ENCODE measurements at places on chromosomes 11 and 22. TPM values are rescaled to one million over a fixed set of nuclear protein-coding genes. Genes with fewer than 3 reads are reported as not detected.

The ABCG4 gene
- under 0.01 TPM for total RNA-seq

The RIMBP3B gene
- 1.6 TPM for total RNA-seq

The RBM4 gene
- total RNA-seq, result 104 TPM

The SAA1 gene
- not detected for total RNA-seq

The MYBPC3 gene
- 0.27 TPM for total RNA-seq

The PHOX2A gene
- not detected for total RNA-seq

The CLCF1 gene
- 0.81 TPM for total RNA-seq

The RFPL2 gene
- not detected for total RNA-seq

The CASP1 gene
- 13.5 TPM for total RNA-seq

The KIRREL3 gene
- total RNA-seq, result not detected

The SLC22A25 gene
- not detected for total RNA-seq

The F2 gene
- total RNA-seq, result under 0.01 TPM

The CRYBA4 gene
- not detected for total RNA-seq

The OR4C6 gene
- total RNA-seq, result not detected

The DEFB131B gene
- total RNA-seq, result not detected

The RIMBP3C gene
- total RNA-seq, result 5.9 TPM

The HBE1 gene
- under 0.01 TPM for total RNA-seq

The CDKN1C gene
- total RNA-seq, result 20.7 TPM

The OR2D2 gene
- 2.4 TPM for total RNA-seq

The SHANK3 gene
- total RNA-seq, result 24.8 TPM

The SEPTIN3 gene
- total RNA-seq, result under 0.01 TPM

The INCENP gene
- total RNA-seq, result 27.7 TPM

The MFRP gene
- total RNA-seq, result not detected

The HEPN1 gene
- not detected for total RNA-seq

The PKDREJ gene
- under 0.01 TPM for total RNA-seq

The OR8G5 gene
- not detected for total RNA-seq
